Stimulated activated CD8-positive, alpha-beta memory T cell treated with anti-CD3 and anti-CD28 coated beads, Interleukin-7, amount 100 ng/mL, for 1 hour (primary cell): ENCODE measurements at places on chromosomes 16 and 17.

DNA sequence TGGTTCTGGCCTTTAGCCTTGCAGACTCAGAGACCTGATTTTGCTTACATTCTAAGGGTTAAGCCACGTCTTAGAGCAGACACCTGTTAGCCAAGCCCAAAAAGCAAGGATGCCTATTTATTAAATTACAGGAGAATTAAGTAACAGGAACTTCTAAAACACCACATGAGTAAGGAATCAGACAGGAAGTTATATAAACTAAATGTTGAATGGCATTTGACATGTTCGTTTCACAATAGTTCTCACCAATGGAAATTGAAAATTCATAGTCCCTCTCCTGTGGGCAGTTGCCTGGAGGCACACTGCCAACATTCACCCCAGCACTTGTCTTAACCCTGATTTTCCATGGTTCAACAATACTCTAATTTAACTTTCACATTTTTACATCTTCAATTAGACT, 9.0 kb downstream of the KRTAP9-7 start:
- no peak for DNase-seq

- DNase-seq: no peak
Observed at GRCh38 chr16:50841081-50841886, 99.4 kb downstream of the CYLD start.

GRCh38 chr16:89619840-89620239, 6.4 kb downstream of the DPEP1 start:
- DNase-seq: no peak

DNA sequence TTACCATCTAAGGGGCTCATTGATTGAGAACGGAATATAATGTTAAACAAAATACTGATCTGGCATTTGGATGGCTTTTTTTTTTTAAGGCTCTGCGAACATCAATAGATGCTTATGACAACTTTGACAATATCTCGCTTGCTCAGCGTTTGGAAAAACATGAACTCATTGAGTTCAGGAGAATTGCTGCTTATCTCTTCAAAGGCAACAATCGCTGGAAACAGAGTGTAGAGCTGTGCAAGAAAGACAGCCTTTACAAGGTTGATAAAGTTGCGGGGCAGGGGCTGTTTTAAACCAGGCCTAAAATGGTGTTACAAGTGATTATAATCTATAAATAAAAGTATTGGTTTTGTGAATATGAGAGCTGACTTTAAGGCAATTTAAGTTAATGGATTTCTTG, 22.3 kb downstream of the PTRH2 start:
- no peak for DNase-seq

DNA sequence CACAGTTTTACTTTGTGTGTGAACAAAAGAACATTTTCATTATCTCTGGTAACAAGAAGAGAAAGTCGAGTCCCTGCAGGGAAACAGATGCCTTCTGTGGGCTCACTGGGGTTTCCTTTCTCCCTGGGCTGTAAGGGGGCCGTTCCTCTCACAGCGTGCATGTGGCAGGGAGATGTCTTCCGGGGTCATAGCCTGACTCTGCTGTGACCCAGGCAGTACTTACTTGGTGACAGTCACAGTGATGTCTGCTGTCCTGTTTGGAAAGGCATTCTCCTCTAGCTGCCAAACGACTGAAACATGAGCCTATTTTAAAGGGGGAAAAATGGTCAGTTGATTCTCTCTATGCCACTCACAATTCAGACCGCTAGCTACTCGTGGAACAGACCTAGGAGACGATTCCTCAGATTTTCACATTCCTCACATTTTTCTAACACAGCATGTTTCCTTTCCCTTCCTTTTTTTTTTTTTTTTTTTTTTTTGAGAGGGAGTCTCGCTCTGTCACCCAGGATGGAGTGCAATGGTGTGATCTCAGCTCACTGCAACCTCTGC, 7.3 kb downstream of the HASPIN start:
- DNase-seq: no peak

DNA sequence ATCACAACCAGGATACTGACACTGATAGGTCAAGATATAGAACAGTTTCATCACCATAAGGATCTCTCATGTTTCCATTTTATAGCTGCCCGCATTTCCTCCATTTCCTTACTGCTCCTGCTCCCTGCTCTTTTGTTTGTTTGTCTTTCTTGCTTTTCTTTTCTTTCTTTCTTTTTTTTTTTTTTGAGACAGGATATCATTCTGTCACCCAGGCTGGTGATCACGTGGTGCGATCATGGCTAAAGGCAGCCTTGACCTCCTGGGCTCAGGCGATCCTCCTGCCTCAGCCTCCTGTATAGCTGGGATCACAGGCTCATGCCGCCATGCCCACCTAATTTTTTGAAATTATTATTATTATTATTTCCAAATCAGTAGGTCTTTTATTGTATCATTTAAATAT, 31.7 kb downstream of the PRAC1 start:
- DNase-seq: no peak

- DNase-seq: no peak
Observed at GRCh38 chr16:9966569-9967157, 215.6 kb downstream of the GRIN2A start.

DNA sequence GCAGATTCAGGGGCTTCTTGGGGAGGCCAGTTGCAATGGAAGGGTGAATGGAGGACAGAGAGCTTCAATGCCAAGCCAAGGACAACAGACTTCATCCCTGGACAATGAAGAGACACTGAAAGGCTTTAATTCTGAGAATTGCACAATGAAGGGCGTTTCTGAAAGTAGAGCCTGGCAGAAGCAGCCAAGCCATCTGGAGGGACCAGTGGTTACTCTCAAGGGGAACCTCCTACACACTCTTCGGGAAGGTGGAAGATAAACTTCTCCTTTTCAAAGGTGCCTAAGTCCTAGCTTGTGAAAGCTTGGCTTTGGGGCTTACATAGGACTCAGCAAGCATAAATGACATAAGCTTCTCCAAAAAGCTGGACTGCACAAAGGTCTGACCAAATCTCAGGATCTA, 6.2 kb upstream of the CES1 start:
- no peak for DNase-seq

DNA sequence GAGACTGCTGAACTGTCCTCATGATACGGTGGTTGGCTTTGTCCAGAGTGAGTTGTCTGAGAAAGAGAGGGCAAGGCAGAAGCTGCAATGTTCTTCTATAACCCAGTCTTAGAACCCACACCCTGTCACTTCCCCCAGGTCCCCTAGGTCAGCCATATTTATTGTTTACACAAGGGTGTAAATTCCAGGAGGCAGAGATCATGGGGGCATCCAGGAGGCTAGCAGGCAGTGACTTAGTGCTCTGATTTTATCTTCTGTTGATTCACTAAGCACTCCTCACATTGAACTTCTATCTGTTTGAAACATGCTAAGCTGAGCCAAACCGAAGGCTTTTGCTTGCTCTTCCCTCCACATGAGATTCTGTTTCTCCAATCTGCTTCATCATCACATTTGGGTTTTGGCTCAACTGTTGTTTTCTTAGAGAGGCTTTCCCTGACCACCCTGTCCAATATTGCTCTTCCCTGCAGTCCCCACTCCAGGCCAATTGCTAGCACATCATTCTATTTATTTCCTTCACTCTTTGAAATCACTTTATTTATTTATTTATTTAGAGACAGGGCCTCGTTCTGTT, 34.3 kb upstream of the SHISA9 start:
- DNase-seq: no peak

DNA sequence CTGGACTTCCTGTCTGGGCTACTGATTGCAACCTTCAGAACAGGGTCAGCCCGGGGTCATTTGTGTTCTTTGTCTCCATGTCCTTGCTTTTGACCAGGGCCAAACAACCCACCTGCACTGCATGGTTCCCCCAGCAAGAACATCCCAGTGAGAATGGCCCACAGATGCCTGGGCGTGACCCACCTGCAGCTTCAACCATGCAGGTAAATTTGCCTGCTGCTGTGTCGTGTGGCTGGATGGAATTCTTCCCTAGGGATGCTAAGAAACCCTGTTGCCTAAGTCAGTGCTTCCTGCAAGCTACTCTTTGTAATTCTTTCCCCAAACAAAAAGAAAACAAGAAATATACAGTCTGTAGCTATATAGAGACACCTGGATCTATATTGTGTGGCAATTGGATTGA, 12.5 kb downstream of the CDH13 start:
- DNase-seq: no peak

DNA sequence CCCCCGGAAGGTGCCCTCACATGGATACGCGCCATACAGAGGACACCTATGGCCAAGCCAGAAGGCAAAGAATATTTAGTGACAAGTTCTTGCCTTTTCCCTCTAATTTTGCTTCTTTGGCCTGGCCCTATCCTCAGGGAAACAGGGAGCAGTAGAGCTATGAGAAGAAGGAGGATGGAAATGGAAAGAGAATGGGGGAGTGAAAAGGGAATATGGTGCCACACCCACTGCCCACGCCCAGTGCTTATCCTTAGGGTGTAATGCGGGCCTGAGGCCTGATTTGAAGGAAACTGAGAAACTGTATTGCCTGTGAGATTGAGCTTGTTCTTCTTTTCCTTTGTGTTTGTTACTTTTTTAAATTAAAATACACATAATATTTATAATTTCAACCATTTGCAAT, 255.1 kb downstream of the HS3ST3A1 start:
- DNase-seq: no peak

- DNase-seq: no peak
Observed at GRCh38 chr17:51010173-51010675, 110.4 kb downstream of the SPAG9 start.

DNA sequence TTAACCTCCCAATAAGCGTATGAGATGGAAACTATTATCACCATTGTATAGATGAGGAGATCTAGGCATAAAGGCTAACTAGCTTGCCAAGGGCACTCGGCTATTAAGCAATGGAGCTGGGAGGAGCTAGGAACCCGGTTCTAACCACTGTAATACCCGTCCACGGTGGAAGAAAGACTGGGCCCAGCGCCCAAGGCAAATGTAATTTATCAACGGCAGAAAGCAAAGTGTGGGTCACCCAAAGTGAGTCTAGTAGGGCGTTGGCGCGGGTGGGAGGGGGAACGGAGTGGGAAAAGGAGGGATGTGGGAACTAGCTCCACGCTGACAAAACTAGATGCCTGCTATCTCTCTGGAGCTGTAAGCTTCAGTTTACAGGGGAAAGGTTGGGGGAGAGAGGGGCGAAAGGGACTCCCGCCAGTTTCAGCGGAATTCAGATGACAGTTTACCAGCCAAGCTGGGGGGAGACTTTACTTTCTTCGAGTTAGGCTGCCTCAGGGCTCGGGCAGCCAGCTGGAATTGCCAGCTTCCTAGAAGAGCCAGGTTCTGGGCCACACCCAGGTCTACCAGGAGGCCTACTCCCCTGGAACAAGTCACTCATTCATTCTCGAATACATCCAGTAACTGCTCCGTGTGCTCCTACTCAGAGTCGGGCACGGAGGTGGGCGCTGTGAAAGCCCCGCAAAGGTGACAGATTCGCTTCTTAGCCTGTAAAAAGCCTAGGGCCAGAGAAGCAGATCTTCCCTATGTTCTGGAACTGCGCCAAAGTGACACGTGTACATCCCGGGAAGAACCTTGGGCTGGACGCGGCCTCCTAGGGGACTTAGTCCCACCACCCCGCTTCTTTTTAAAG, 837 bp downstream of the LRRC59 start:
- no peak for DNase-seq

DNA sequence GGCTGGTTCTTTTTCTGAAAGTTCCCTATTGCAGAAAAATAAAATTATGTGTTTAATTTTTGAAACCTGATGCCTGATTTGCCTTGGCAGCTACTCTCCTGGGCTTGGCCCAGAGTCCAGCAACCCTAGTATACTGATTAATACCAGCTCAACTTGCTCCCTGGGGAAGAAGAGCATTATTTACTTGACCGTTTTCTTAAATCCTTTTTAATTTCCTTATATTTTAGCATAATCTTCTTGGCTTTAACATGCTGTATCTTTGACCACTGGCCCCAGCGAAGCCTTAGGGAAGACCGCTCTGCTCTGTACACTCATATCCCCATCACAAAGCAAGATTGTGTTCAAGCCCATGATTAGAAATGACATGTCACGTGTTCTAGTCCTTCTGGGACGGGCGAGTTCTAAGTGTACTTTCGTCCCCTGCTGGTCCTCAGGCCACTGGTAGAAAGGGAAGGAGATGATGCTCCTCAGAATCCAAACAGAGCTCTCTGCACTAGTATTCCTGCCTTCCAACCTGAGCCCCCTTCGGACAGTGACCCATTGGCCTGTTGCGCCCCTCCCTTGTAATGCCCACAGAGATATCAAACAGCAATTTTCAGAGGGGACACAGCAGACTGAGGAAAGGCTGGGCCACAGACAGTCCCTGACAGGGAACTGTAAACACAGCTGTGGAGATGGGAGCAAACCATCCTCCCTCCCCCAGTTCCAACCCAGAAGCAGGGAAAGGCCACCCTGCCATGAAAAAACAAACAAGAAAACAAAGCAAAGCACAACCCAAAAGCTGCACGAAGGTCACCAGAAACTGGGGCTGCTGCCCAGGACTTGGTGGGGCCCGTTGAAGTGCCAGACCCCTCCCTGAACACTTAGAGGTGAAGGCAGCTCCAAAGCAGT, 4.3 kb upstream of the EZH1 start:
- no peak for DNase-seq

DNA sequence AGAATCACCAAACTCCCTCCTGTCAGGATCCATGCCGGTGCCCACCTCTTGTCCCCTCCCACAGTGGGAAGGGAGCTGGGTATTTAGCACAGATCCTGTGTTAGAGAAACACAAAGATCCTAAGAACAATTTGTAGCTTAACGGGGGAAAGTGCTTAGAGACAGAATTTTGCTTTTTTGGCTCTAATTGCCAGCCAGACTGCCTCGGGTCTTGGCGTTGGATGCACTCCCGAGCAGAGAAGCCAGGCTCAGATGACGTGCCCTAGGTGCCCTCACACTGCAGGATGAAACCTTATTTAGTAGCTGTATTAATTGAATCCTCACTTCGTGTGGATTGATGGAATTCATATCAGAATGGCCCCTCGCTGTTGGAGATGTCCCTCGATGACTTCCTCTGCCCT, 22.5 kb upstream of the MAF start:
- DNase-seq: no peak

DNA sequence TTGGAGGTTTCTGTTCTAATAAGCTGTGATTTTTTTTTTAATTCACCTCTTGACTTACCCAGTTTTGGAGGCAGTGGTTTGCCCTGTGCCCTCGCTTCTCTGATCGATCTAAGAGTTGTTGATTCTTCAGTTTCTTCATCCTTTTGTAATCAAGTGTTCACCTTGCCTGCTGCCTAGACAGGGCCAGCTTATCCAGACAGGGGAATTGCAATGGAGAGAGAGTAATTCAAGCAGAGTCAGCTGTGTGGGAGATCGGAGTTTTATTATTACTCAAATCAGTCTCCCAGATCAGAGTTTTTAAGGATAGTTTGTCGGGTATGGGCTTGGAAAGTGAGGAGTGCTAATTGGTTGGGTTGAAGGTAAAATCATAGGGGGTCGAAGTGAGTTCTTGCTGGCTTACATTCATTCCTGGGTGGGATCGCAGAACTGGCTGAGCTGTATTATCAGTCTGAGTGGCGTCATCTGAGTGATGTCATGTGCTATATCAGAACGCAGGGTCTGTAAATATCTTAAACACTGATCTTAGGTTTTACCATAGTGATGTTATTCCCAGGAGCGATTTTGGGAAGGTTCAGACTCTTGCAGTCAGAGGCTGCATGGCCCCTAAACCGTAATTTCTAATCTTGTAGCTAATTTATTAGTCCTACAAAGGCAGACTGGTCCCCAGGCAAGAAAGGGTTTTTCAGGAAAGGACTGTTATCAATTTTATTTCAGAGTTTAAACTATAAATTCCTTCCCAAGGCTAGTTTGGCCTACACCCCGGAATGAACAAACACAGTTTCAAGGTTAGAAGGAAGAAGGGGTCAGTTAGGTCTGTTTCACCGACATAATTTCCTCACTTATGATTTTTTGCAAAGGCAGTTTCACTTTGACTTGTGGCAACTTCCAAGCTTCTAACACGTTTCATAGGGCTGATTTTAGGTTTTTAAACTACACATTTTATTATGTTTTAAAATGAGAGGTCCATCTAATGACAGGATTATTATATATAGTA, 21.5 kb upstream of the KCNJ16 start:
- DNase-seq: no peak

GRCh38 chr17:82936768-82937171, 96.9 kb upstream of the ZNF750 start:
- DNase-seq: no peak
